ENCODE measurements at places on chromosomes 6 and 20. TPM values are rescaled to one million over a fixed set of nuclear protein-coding genes. Genes with fewer than 3 reads are reported as not detected.

GRCh38 chr6:147022041-147022440 lies 182.2 kb upstream of the STXBP5 start:
- peak; percentile 21 for ATAC-seq

- ATAC-seq = no peak
Measured at GRCh38 chr20:46973766-46974165, 79.1 kb downstream of the EYA2 start.

GRCh38 chr6:162618448-162619002 lies 109.0 kb downstream of the PRKN start:
- ATAC-seq = no peak

The CRNKL1 gene
- total RNA-seq = 18.4 TPM

DNA sequence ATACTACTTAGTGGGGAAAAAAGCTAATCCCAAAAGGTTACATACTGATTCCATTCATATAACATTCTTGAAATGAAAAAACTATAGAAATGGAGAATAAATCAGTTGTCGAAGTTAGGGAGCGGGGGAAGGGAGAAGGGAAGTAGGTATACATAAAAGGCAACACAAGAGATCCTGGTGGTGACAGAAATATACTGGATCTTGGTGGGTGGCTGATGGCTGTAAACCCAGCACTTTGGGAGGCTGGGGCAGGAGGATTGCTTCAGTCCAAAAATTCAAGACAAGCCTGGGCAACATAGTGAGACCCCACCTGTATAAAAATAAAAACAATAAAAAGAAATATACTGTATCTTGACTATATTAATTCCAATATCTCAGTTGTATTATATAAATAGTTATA lies 105.7 kb upstream of the LGSN start:
- ATAC-seq = no peak

DNA sequence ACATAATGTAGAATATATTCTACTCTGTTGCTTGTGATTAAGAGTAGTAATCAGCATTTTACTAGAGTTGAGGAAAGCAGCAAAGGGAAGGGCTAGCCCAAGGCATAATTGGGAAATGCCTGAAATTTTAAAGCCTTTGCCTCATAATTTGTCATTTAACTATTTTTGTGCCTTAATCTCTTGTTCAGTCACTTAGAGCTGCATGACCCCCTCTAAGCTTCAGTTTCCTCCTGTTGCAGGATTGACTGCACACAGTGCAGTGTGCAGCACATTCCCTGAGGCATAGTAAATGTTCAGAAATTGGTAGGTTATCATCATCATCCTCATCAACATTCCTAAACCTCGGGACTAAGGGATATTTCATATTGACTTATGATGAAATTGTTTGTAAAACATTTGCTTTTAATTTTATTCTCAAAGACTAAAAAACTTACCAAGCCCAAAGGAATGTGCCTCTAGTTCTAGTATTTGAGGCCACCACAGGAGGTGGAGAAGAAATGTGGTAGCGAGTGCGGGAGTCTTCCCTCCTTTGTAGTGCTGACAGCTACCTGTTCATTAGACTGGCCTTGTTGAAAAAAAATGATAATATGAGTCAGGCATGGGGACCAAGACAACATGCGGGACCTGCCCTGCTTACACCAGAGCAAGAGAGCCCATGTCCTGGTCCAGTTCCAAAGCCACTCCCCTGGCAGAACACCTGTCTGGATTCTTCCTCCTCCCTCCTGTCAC lies 14.8 kb upstream of the TENT5A start:
- no peak for ATAC-seq

The FOXC1 gene
- not detected for total RNA-seq

GRCh38 chr20:19809505-19809904 lies 51.4 kb downstream of the RIN2 start:
- no peak for ATAC-seq

DNA sequence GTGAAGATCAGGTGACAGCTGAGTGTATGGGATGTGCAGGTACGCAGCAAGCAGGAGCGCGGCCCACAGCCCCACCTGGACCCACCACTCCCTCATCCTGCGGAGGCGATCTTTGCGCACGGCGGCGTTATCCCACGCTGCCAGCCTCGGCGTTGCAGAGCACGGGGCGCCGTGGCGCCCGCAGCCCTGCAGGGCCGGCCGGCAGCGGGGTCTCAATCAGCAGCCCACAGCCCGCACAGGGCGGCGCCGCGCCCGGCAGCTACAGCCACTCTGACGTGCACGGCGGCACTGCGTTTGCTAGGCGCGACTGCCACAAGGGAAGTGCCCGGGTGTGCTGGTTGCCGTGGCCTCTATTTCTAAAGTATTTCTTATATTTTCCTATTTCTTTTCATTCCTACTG lies 46.9 kb downstream of the LAMA2 start:
- no peak for ATAC-seq

The PRICKLE4 gene
- total RNA-seq = not detected

The SYCP2 gene
- 2.5 TPM for total RNA-seq

Measured in activated T-helper 17 cell treated with anti-CD3 and anti-CD28 coated beads, Interleukin-2, amount 50 U/mL, for 72 hours (primary cell).